ENCODE measurements at places on chromosomes 2 and 18. TPM values are rescaled to one million over a fixed set of nuclear protein-coding genes. Genes with fewer than 3 reads are reported as not detected.
A peak's percentile ranks its signal among the peaks of the same experiment; 100 is the strongest.

UGT1A4 gene
- polyA plus RNA-seq = 0.34 TPM

GNAL gene
- polyA plus RNA-seq = 7.5 TPM

PRKAG3 gene
- 0.07 TPM for polyA plus RNA-seq

GRCh38 chr2:238851761-238852160 is 3.9 kb downstream of the TWIST2 start:
- no peak for DNase-seq

DNA sequence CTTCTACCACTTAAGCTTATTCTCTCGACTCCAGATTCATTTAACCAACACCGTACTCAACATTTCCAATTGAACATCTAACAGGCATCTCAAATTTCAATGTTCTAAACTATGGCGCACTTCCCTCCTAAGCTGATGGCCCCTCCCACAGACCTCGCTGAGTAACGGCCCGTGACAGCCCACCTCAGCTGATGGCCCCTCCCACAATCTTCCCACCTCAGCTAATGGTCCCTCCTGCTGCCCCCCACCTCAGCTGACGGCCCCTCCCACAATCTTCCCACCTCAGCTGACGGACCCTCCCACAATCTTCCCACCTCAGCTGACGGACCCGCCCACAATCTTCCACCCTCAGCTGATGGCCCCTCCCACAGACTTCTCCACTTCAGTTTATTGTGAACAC is 57.1 kb upstream of the TSPYL6 start:
- no peak for DNase-seq

- no peak for DNase-seq
These were observed 22.9 kb downstream of the WIPF1 start for GRCh38 chr2:174574657-174575056.

GRCh38 chr2:128362889-128363228 is 44.2 kb upstream of the HS6ST1 start:
- DNase-seq = no peak

GRCh38 chr2:201715459-201715858 is 17.0 kb upstream of the MPP4 start:
- no peak for DNase-seq

DNA sequence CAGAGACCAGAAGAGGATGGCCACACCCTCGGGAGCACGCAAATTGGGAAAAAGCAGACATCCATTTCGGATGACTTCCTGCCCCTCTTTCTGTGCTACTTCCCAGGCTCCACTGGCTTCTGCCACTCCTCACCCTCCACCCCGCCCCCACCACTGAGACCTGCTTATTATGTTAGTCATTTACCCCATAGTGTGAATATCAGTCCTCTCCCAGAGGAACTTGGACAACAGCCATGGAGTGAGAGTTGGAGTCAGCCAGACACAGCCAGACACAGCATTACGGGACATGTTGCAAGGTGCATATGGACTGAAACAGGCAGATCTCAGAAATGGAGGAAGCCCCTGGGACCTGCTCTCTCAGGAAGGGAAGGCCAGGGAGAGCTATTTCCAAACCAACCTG is 51.8 kb downstream of the CTIF start:
- no peak for DNase-seq

CCDC148 gene
- 0.55 TPM for polyA plus RNA-seq

- DNase-seq = no peak
These were observed 9.3 kb upstream of the MTERF4 start for GRCh38 chr2:241111440-241111805.

FEV gene
- polyA plus RNA-seq = 0.02 TPM

- DNase-seq = peak; percentile 49
These were observed 1.2 kb downstream of the STK17B start for GRCh38 chr2:196170213-196170605.

Data from thymus (tissue), 14 donors.